ENCODE measurements at places on chromosomes 7 and 10.

GRCh38 chr7:141484907-141485306 lies 66.3 kb upstream of the AGK start:
- DNase-seq = no peak

DNA sequence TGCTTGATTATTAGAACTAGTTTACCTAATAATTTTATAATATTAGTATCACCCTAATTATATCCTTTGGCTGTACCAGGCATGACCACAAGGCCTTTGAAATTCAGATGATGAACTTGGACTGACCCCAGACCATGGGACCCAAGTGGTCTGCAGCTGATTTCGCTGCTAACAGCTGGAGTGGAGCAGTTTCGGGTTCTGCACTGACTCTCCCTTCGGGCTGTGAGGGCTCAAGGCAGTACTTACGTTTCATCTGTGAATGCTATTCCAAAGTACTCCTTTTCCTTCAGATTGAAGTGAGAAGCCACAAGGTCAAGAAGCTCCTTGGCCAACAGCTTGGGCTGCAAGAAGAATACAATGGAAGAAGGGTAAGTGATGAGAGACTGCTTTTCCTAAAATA lies 223.8 kb downstream of the PRPF18 start:
- DNase-seq = no peak

GRCh38 chr10:60572511-60573194 lies 183.0 kb upstream of the ANK3 start:
- DNase-seq = no peak

DNA sequence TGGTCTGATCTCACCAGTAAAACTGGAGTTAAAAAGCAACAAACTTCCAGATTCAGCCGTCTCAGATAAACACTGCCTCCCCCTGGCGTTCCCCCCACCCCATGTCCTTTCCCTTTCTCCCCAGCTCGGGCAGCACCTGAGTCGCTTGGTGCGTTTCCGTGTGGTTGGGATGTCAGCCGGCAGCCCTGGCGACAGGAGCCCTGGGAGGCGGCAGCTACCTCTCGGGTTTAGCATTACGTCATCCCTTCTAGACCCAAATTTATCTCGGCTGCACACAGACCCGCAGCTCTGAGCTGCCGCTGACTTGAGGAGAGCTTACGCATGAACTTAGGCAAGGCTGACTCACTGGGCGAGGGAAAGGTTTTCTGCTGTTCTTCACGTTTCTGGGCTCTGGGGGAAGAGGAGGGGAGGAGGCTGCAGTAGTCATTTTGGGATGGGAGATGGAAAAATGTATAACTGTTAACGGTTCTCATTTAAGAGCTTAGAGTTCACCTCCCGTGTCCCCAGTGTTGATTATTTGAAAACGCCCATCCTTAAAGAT lies 14.4 kb downstream of the MXI1 start:
- peak; percentile 55 for DNase-seq
